ENCODE measurements at places on chromosomes 13 and 19.

GRCh38 chr13:79684371-79684770 is 203.4 kb downstream of the NDFIP2 start:
- no peaks in the 10 kb centered on the region for H3K4me1 ChIP-seq
- H3K27me3 ChIP-seq = no peaks in the 10 kb centered on the region
- H3K36me3 ChIP-seq = no peaks in the 10 kb centered on the region
- peak; percentile 11 for DNase-seq
- no peak overlapping the region for H3K27ac ChIP-seq

GRCh38 chr19:5693195-5694166 is 3.4 kb downstream of the RPL36 start:
- no peak overlapping the region for H3K27ac ChIP-seq
- peaks cover 11% of the 10 kb centered on the region for H3K36me3 ChIP-seq
- DNase-seq = no peak

GRCh38 chr13:36850790-36851438 is 31.9 kb downstream of the RFXAP start:
- no peak overlapping the region for H3K27ac ChIP-seq
- H3K27me3 ChIP-seq = no peaks in the 10 kb centered on the region
- H3K4me3 ChIP-seq = no peak overlapping the region
- no peak for DNase-seq
- H3K36me3 ChIP-seq = peaks cover 2% of the 10 kb centered on the region

DNA sequence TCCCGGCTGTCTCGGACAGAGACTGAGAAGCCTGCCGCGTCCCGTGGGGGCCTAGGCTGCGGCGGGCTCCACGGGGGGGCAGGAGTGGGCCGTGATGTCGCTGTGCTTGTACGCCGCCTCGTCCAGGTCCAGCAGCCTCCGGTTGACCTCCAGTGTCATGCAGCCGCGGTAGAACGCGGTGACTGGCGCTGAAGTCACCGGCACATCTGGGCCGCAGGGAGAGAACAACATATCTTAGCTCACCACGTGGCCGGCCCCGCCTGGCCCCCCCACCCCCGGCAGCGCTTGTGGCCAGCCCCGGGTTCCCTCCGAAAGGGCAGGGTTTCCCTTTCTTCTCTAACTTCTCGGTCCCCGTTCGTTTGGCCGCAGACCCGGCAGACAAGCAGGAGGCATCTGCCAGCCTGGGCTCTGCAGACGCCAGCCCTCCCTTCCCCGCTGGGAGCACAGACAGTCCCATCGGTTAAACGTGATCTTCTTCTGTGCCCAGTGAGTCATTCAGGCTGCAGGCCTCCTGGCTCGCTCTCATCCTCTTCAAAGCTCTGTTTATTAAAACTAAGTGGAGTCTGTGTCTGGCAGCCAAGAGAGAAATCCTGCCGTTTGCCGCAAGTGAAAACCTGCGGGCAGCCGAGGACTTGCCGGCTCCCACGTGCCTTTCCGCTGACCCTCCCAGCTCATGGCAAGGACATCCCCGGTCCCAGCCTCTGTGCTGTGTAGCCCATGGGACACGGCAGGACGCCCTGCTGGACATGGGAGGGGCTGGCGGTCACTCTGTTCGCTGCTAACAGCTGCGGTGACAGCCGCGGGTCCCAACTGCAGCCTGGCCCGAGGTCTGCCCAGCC is 42.8 kb downstream of the GAS6 start:
- peak overlapping the region; percentile 86 for H3K27ac ChIP-seq
- H3K4me3 ChIP-seq = no peak overlapping the region
- peak; percentile 98 for DNase-seq
- H3K27me3 ChIP-seq = no peaks in the 10 kb centered on the region

DNA sequence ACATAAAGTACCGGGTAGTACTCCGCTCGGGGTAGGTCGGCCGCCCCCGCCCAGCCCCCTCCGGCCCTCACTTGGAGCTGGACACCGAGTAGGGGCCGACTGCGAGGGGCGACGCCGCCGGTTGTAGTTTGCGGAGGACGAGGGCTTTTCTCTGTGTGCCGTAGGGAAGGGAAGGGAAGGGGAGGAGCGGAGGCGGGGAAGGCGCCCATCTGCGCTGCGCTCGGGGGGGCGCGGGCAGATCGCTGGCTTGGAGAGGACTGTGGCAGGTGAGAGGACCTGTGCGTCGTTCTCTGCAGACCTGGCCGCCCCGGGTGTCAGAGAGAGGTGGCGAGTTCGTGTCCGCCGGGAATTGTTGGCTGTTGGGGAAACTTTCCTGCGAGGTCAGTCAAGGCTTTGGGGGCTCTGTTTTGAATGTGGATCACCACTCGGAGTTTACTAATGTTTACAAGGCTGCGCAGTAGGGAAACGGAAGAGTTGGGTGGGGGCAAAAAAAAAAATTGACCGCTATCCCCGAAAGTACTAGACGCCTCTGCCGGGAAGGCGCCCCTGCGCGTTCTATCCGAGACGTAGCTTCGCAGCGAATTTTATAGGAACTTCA is 1.4 kb downstream of the ING1 start:
- H3K27me3 ChIP-seq = no peaks in the 10 kb centered on the region
- peaks cover 2% of the 10 kb centered on the region for H3K36me3 ChIP-seq
- peaks cover 20% of the 10 kb centered on the region for H3K4me1 ChIP-seq
- DNase-seq = no peak

GRCh38 chr19:6952956-6953355 is 65.6 kb downstream of the ADGRE1 start:
- H3K27ac ChIP-seq = no peak overlapping the region
- DNase-seq = no peak
- no peaks in the 10 kb centered on the region for H3K36me3 ChIP-seq
- H3K4me3 ChIP-seq = no peak overlapping the region
- no peaks in the 10 kb centered on the region for H3K4me1 ChIP-seq
